ENCODE measurements at places on chromosomes 12 and 14. TPM values are rescaled to one million over a fixed set of nuclear protein-coding genes. Genes with fewer than 3 reads are reported as not detected.

Gene IKZF4
- total RNA-seq = 3.4 TPM

Gene RNU6-7
- not detected for total RNA-seq

Gene GCN1
- total RNA-seq = 156 TPM

Gene ASCL4
- total RNA-seq = not detected

Gene FOXN4
- total RNA-seq = not detected

Gene LUM
- total RNA-seq = 582 TPM

Gene REP15
- 3.5 TPM for total RNA-seq

Gene CD4
- total RNA-seq = not detected

Gene GYS2
- total RNA-seq = not detected

Gene CDCA3
- 23.5 TPM for total RNA-seq

Gene CLEC6A
- not detected for total RNA-seq

Gene GPR65
- not detected for total RNA-seq

Gene MUCL1
- total RNA-seq = not detected

Gene NYNRIN
- total RNA-seq = 45.1 TPM

Gene CNTN1
- total RNA-seq = 0.27 TPM

Gene TTC6
- 0.36 TPM for total RNA-seq

Gene ESR2
- total RNA-seq = 0.16 TPM

Gene SLC7A7
- total RNA-seq = 2.5 TPM

Gene GUCY2C
- not detected for total RNA-seq

Gene AHNAK2
- 78.4 TPM for total RNA-seq

Gene KRT85
- not detected for total RNA-seq

Gene ISM2
- total RNA-seq = 0.09 TPM

Gene GPR162
- total RNA-seq = 2.6 TPM

Gene TXNDC16
- 9.4 TPM for total RNA-seq

Gene CELA1
- not detected for total RNA-seq

Gene CLEC4D
- total RNA-seq = not detected

Measured in fibroblast of the aortic adventitia (primary cell).